SK-N-SH treated with all-trans-retinoic acid at 6 μM for 48 hours (cell line): ENCODE measurements at places on chromosomes 2 and 18.
A peak's percentile ranks its signal among the peaks of the same experiment; 100 is the strongest.

- ATAC-seq = no peak
These were observed 20.1 kb upstream of the NFATC1 start for GRCh38 chr18:79375441-79376154.

GRCh38 chr18:26656944-26657536 is 108.7 kb upstream of the KCTD1 start:
- peak; percentile 61 for ATAC-seq

DNA sequence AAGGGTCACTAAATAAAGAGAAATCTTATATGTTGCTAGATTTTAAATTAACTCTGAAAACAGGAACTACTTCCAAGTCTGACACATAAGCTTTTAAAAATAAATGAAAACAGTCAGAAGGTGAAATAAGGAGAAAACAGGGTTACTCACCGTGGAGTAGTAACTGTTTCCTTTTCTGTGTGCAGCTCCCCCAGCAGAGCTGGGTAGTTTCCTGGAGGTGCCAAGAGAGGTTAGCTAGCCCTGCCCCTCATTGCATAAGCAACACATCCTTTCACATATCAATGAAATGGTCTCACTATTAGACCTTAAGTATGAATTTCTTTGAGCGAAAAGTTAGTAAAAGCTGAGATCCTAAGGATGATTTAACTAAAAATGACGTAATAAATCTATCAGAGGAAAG is 54.0 kb upstream of the GPR75 start:
- no peak for ATAC-seq

DNA sequence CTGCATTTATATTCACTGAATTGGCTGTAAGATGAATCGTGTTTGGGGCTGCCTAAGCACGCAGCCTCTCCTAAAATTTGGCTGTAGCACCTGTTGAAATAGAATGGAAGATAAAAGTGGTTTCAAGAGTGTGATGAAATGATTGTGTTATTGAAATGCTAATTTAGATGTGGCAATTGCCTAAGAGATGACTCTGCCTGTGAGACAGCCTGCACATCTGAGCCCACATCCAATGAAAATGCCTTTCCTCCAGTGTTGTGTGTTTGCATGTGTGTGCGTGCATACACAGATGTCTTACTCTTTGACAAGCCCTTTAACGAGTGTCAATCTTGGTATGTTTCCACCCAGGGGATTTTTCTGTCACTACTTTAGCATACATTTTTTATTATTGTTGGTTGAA is 346.9 kb downstream of the MEIS1 start:
- no peak for ATAC-seq

DNA sequence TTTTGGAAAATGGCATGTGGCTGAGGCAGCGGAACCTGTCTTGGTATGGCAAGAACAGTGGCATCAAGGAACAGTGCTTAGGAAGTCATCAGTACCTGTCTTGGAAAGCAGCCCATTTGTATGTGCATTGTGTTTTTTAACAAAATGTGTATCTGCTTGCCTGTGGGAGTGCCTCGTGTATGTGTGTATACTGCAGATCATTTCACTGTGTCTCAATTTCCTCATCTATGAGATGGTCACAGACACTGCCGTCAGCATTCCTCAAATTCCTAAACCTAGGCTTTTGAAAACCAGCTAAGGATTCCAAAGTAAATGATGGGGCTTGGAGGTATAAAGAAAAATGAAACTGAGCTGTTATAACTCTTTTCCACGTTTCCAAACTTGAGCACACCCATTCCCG is 441.3 kb downstream of the RND3 start:
- ATAC-seq = peak; percentile 56

DNA sequence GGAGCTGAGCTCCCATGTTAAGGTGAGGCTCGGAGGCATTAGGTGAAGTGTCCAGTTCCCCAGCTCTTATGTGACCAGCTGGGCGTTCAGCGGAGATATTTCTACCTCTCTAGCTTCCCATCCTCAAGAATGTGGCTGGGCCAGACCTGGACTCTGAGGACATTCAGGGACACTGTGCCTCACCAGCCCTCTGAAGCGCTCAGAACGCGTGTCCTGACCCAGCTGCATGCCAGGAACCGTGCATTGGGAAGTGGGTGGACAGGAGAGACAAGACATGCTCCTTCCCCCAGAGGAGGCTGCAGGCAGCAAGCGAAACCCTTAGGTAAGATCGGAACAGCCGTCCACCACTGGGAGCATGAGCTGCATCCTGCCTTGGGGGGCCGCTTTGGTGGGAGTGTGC is 38.0 kb upstream of the GPAT2 start:
- no peak for ATAC-seq

- ATAC-seq = no peak
These were observed 1354.8 kb upstream of the CDH2 start for GRCh38 chr18:29531746-29532145.

DNA sequence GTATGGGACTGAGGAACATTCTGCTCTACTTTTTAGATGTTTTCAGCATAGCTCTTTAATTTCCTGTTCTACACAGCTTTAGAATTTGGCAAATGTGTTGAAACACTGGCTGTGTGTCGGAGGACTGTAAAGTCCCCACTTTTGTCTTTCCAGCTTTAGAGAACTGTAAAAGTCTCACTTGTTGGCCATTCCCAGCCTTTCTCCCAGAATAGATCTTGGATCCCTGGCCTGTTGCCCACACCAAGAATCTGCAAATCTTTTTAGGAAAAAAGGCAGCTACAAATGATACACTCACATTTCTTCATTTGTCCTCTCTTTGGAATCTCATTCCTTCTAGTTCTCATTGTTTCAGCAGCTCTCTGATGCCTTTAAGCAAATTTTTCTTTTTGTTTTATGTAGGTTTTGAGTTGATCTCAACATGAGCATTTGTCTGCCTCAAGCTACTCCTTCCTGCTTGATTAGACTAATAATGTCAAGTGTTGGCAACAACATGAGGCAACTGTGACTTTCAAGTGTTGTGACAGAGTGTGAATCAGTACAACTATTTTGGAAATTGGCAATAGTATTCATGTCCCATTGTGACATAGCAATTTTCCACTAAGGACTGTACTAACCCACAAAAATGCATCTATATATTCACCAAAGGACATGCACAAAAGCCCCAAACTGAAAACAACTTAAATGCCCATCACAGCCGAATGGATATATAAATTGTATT is 610.8 kb downstream of the EPHA4 start:
- no peak for ATAC-seq

- no peak for ATAC-seq
These were observed 4.1 kb downstream of the NFE2L2 start for GRCh38 chr2:177260379-177260778.

GRCh38 chr2:60675301-60675700 is 80.8 kb upstream of the PAPOLG start:
- ATAC-seq = 0 out of 3 replicates have a peak, but pooled peaks have one; percentile 11

DNA sequence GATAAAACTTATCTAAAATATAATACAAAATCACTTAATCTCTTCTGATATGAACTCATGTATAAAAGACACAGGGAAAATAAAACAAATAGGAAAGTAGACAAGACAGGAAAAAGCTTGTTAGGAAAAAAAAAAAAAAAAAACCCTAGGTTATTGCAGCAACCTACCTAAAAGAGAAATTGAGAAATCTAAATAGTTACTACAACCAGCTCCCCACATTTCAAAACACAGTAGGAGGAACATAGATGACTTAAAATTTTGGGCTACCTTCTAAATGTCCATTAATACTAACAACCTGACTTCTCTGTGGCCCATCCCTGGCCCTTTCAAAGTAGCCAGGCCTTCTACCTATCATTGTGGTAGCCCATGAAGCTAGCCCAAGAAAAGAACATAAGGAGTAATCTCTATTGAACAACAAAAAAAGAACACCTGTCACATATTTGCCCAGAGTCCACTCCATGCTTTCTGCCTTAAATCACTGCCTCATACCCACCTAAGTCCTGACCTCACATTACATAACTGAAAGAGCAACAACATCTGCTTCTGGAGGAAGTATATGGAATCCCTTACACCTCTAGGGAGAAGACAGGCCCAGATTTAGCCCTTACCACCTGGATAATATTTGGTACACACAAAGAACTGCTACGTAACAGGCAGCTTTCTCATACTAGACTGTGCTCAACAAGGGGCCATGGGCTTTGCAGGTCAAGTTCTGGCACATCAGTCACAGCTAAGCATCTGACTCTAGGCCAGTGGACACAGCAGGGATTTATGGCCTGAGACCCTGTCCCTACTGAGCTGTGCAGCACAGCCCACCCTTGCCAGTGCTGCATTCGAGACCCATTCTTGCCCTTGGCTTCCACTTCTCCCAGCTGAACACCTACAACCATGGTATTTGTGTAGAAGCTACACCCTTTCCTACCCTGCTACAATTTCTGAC is 8.5 kb downstream of the SUCLG1 start:
- no peak for ATAC-seq

- no peak for ATAC-seq
These were observed 268.9 kb upstream of the CCDC68 start for GRCh38 chr18:55228191-55228590.

DNA sequence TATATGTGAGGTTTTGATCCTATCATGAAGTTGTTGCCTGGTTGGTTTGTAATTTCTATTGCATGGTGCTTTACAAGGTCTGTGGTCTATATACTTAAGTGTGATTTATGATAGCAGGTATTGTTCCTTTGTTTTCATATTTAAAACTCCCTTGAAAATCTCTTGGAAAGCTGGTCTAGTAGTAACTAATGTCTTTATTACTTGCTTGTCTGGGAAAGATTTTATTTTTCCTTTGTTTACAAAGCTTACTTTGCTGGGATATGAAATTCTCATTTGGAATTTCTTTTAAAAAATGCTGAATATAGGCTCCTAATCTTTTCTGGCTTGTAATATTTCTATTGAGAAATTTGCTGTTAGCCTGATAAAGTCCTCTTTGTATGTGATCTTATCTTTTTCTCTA is 862.9 kb upstream of the NXPH2 start:
- no peak for ATAC-seq

DNA sequence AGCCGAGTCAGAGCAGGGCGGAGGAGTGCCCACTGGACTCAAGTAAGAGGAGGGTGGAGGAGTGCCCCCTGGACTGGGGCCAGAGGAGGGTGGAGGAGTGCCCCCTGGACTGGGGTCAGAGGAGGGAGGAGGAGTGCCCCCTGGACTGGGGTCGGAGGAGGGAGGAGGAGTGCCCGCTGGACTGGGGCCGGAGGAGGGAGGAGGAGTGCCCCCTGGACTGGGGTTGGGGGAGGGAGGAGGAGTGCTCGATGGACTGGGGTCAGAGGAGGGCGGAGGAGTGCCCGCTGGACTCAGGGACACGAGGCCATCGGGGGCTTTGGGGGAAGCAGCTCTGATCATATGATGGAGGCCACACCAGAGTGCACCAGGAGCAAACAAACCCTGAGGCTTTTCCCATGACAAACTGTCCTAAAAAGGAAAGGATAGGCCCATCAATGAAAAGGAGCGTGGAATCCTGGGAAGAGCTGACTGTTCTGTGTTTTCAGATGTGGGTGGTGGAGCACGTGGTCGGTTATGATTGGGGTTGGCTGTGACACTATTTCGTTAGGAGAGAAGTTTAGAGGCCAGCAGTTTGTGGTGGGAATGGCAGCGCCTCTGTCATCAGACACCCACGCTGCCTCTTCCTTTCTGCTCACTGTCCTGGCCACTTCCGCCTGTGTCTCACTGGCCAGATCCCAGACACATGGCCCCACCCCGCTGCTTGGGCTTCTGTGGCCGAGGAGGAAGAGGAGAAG is 24.5 kb upstream of the HPCAL1 start:
- ATAC-seq = no peak

DNA sequence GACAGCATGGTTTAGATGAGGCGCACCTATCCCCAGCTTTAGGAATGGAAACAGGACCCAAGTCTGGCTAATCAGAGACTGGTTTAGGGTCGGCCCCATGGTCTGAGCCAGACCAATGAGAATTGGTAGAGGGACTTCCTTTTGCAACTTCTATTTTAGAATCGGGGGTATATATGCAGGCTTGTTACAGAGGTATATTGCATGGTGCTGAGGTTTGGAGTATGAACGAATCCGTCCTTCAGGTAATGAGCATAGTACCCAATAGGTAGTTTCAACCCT is 1.5 kb upstream of the BOLA3 start:
- no peak for ATAC-seq

- ATAC-seq = no peak
These were observed 80.5 kb upstream of the HPCAL1 start for GRCh38 chr2:10221976-10222870.

GRCh38 chr18:52577795-52578194 is 237.8 kb downstream of the DCC start:
- no peak for ATAC-seq

GRCh38 chr2:180101846-180102245 is 94.7 kb upstream of the CWC22 start:
- no peak for ATAC-seq

- ATAC-seq = no peak
These were observed 49.1 kb downstream of the KCNF1 start for GRCh38 chr2:10960606-10961489.

- ATAC-seq = peak; percentile 43; the same call in 2 of the 3 replicates
These were observed 269.6 kb downstream of the ARHGAP15 start for GRCh38 chr2:143398781-143399180.

DNA sequence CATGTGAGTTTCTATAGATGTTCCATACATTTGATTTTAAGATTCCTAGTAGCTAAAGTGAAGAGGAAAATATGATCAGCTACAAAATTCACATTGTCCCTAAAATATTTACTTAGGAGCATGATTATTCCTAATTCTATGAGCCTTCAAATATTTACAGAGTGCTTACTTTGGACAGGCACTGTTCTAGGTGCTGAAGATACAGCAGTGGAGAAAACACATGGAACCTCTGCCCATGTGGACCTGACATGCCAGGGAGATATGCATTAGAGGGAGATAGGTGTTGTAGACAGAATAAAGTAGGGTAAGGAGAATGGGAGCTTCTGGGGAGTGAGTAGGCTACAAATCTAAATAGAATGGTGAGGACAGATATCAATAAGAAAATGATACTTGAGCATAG is 62.6 kb upstream of the TACR1 start:
- no peak for ATAC-seq

- ATAC-seq = no peak
These were observed 371.3 kb upstream of the HS6ST1 start for GRCh38 chr2:128689971-128690370.

GRCh38 chr2:167122389-167122788 is 234.1 kb downstream of the XIRP2 start:
- ATAC-seq = no peak

DNA sequence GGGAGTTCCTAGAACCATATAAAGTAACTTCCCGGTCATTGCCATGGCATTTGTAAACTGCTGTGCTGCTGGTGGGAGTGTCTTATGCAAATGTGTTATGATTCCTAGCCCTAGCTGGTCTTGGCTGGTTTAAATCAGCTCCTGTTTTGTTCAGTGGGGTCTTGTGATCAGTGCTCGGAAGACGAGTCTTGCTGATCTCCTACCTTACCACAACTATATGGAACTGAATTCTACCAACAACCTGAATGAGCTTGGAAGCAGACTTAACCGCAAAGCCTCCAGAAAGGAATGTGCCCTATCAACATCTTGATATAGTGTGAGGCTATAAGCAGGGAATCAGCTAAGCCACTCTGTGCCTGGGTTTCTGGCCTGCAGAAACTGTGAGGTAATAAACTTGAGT is 33.5 kb downstream of the POLE4 start:
- no peak; the same call in 2 of the 3 replicates for ATAC-seq

GRCh38 chr18:10923551-10924070 is 225.8 kb downstream of the PIEZO2 start:
- no peak for ATAC-seq
